Hematopoietic multipotent progenitor cell treated with erythropoietin and hydrocortisone succinate and interleukin-3 and kit ligand, for 15 days (in vitro differentiated cells): ENCODE measurements at places on chromosomes 16 and 17.

GRCh38 chr16:7113395-7113794 is 219.2 kb upstream of the RBFOX1 start:
- no peak for DNase-seq

DNA sequence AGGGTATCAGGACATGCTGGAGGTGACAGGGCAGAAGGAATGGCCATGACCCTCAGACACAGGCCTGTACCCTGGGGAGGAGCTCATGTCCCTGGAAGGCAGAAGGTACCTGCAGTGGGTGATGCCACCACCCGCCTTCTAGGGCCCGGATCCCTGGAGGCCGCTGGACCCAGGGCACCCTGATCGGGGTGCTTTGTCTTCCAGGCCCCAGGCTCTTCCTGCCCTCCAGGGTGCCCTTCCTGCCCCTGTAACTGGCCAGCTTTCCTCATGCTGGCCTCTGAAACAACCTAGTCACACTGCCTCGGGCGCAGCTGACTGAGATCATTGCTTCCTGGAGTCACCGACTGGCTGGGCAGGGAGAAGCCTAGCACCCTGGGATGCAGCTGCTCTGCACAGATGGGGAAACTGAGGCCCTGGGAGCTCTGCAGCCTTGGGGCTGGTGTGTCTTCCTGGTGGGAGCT is 5.8 kb downstream of the ADCY7 start:
- DNase-seq, result no peak

DNA sequence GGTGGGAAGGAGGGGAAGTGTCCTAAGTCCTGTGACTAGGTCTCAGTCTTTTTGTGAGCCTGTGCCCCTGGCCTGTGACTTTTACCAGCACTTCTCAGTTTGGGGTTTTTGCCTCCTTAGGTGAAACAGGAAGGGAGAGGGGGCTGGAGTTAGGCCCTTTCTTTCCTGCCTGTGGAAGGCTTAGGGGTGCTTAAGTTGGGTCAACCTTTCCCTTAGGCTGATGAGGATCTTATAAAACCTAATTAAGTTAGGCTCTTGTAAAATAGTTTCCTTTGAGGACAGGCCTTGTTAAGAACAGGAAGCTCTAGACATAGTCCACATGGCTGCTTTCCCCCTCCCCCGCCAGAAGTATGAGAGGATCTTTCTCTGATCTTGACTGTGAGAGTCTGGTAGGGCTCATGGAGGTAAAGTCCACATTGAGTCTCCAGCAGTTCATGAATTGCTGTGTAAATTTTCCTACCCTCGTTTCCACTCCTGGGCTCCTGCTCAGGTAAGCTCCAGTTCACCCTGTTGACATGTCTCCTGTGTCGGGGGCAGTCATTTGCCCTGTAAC is 17.0 kb upstream of the DNASE1 start:
- DNase-seq, result no peak

DNA sequence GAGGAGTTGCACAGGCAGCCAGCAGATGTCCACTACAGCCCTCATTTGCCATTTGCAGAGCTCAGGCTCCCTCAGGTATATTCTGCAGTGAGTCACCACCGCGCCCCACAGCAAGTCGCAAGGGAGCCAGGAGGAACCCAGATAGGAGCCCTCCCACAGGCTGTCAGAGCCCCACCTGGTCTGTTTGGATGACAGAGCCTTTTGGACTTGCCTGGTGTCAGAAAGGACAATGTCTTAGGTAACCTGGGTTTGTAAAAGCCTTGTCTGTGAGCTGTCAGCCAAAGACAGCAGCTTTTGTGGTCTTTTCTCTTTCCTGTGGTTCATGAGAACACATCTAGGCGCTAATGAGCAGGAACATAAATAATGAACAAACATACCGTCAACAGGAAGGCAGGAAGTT is 70.9 kb downstream of the GNAO1 start:
- no peak for DNase-seq

DNA sequence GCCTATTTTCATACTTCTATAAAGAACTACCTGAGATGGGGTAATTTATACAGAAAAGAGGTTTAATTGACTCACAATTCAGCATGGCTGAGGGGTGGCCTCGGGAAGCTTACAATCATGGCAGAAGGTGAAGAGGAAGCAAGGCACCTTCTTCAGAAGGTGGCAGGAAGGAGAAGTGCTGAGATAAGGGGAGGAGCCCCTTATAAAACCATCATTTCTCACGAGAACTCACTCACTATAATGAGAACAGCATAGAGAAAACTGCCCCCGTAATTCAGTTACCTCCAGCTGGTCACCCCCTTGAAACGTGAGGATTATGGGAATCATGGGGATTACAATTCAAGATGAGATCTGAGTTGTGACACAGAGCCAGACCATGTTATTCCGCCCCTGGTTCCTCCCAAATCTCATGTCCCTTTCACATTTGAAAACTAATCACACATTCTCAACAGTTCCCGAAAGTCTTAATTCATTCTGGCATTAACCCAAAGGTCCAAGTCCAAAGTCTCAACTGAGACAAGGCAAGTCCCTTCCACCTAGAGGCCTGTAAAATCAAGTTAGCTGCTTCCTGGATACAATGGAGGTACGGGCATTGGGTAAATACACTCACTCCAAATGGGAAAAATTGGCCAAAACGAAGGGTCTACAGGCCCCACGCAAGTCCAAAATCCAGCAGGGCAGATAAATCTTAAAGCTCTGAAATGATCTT is 237.7 kb downstream of the CDH13 start:
- DNase-seq, result no peak

DNA sequence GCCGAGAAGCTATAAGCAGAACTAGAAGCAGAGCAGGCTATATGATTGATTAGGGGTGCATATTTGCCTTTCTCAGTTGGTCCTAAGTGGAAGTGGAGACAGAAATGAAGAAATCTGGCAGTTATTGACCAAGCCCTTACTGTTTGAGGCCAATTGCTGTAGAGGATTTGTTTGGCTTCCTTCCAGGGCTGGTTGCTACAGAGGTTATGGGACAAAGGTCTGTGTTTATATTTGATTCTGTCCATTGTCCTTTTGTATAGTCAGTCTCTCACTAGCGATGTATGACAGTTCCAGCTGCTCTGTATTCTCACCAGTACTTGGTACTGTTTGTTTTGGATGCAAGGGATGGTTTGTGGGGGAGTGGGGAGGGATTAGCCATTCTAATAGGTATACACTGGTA is 7.3 kb upstream of the ALOX15 start:
- no peak for DNase-seq

DNA sequence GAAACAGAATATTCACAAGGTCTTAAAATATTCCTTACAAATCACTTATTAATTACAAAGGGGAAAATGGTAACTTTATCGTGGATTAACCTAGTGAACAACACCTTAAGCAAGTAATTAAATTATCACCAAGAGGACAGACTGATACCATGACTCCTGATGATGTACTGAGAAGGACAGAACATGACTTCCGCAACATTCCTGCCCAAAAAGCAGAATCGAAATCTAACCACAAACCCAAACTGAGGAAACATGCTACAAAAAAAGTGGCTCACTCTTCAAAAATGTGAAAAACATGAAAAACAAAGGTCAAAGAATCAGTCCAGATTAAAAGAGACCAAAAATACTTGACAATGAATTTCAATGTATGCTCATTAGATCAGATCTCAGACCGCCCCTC is 151.5 kb downstream of the AATF start:
- DNase-seq, result no peak

GRCh38 chr17:80082403-80083135 is 18.8 kb upstream of the GAA start:
- DNase-seq, result peak; percentile 61
